ENCODE measurements at places on chromosomes 13 and 19. TPM values are rescaled to one million over a fixed set of nuclear protein-coding genes. Genes with fewer than 3 reads are reported as not detected.

- H3K27ac ChIP-seq = no peak overlapping the region
- H3K4me1 ChIP-seq = peaks cover 6% of the 10 kb centered on the region
- no peaks in the 10 kb centered on the region for H3K27me3 ChIP-seq
- no peak for DNase-seq
- peaks cover 33% of the 10 kb centered on the region for H3K36me3 ChIP-seq
Measured at GRCh38 chr13:113995051-113995601, 21.2 kb upstream of the C13orf46 start.

GRCh38 chr13:66508153-66508909, 721.8 kb downstream of the PCDH9 start:
- DNase-seq = no peak
- no peaks in the 10 kb centered on the region for H3K4me1 ChIP-seq
- no peaks in the 10 kb centered on the region for H3K27me3 ChIP-seq
- no peaks in the 10 kb centered on the region for H3K36me3 ChIP-seq
- no peak overlapping the region for H3K27ac ChIP-seq
- no peak overlapping the region for H3K4me3 ChIP-seq

GRCh38 chr13:48273346-48273745, 30.2 kb upstream of the RB1 start:
- H3K36me3 ChIP-seq = no peaks in the 10 kb centered on the region
- H3K4me3 ChIP-seq = no peak overlapping the region
- no peak overlapping the region for H3K27ac ChIP-seq
- no peak for DNase-seq
- H3K4me1 ChIP-seq = no peaks in the 10 kb centered on the region

Gene KASH5
- 0.20 TPM for total RNA-seq

Gene ONECUT3
- total RNA-seq = not detected

Data from K562 (cell line).